Neural crest cell (in vitro differentiated cells): ENCODE measurements at places on chromosomes 7 and 10. TPM values are rescaled to one million over a fixed set of nuclear protein-coding genes. Genes with fewer than 3 reads are reported as not detected.

The OR13A1 gene
- 0.09 TPM in 1 of 2 replicates, not detected in the other for total RNA-seq

- peaks cover 5% of the 10 kb centered on the region for H3K27me3 ChIP-seq
- H3K36me3 ChIP-seq, result no peaks in the 10 kb centered on the region
- no peak overlapping the region for H3K4me3 ChIP-seq
- H3K27ac ChIP-seq, result no peak overlapping the region
- H3K4me1 ChIP-seq, result no peaks in the 10 kb centered on the region
Measured at GRCh38 chr10:79944428-79945395, 4.2 kb downstream of the SFTPD start.

The NKX6-2 gene
- total RNA-seq, result 0.32 TPM in 1 of 2 replicates, not detected in the other

- DNase-seq, result no peak
- H3K4me3 ChIP-seq, result no peak overlapping the region
- no peaks in the 10 kb centered on the region for H3K27me3 ChIP-seq
Measured at GRCh38 chr10:15829495-15829894, 30.8 kb downstream of the MINDY3 start.

The STAMBPL1 gene
- 3.4 and 4.1 TPM in 2 replicates for total RNA-seq

The PLA2G12B gene
- total RNA-seq, result not detected in 2 replicates

DNA sequence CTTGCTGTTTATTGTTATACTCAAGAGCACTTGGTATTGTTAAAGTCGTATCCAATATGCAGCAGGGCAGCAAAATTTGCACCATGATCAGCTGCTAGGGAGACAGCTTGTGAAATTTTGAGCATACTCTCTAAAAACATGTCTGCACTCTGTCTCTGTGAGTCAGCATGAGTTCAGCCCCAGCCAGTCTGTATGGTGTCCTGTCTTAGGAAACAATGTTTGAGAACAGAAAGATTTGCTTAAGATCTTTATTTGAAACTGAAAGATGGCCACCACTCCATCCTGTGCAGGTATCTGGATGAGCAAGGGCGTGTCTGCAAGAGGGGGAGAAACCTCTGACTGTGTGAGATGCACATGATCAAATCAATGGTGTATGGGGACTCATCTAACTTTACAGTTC lies 97.1 kb downstream of the GNAI1 start:
- no peaks in the 10 kb centered on the region for H3K4me1 ChIP-seq
- no peak overlapping the region for H3K4me3 ChIP-seq
- no peak overlapping the region for H3K27ac ChIP-seq
- no peak for DNase-seq
- H3K27me3 ChIP-seq, result no peaks in the 10 kb centered on the region

DNA sequence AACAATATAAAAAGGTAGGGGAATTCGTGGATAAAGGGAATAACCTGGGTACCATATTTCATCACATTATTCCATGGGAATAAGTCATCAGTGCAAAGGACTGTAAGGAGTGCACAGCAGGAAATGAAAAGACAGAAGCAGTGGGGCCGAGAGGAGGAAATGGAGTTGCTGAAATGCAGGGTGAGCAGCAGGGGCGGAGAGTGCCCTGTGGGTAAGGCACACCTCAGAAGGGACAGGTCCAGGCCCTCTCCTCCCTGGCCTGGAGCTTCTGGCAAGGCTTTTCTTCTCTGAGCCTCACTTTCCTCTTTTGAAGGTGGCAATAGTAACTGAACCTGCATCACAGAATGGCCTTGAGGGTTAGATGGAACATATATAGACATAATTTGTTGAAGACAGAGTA lies 26.2 kb downstream of the IKZF1 start:
- no peak overlapping the region for H3K27ac ChIP-seq
- no peaks in the 10 kb centered on the region for H3K27me3 ChIP-seq
- no peaks in the 10 kb centered on the region for H3K36me3 ChIP-seq
- DNase-seq, result no peak
- peaks cover 18% of the 10 kb centered on the region for H3K4me1 ChIP-seq
- H3K4me3 ChIP-seq, result no peak overlapping the region
